ENCODE measurements at places on chromosomes 13 and 19. TPM values are rescaled to one million over a fixed set of nuclear protein-coding genes. Genes with fewer than 3 reads are reported as not detected.

DNA sequence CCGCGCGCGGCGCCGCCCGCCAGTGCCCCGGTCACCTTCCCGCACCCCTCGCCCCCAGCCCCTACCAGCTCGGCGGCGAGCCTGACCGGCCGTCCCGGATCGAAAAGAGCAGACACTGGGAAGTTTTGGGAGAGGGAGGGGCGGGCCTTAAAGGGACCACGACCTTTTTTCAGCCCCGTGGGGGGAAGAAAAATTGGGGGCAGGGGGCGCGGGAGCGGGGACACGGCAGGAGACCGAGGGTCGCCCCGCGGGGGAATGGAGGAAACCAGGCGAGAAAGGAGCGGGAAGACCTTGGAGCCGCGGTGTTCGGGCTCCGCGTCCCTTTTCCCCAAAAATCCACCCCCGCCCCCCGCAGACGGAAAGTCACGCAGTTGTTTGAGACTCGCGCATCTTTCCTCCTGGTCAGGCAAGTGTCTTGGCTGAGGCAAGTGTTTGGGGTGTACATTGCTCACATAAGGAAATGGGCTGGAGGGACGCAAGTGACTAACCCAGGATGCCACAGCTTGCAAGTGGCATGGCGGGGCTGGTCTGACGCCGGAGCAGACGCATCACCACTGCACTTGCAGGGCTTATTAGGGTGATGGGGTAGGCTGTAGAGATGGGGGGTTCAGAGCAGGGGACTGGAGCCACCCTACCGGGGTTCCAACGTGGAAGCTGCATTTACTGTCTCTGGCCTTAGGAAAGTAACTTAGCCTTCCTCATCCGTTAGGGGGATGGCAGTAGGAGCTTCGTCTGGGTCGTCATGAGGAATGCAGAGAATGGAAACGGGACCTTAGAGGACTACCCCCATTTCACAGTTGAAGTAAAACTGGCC is 2.7 kb upstream of the HNRNPL start:
- peak; percentile 52 for DNase-seq

DNA sequence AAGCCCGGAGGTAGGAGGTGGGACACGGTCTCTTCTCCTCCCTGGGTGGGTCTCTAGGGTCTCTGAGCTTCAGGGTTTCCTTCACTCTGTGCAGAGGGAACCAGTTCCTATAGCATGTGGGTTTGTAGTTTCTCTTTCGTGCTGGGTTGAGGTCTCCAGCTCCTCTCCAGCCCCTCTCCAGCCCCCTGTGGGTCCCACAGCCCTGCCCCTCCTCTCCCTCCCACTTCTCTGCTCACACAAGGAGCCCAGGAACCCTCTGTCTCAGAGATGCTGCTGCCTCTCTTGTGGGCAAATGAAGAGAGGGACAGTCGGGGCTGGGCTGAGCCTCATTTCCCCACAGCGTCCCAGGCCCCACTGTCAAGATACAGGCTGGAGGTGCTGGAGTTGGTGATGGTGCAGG is 1.4 kb downstream of the SIGLEC7 start:
- no peak for DNase-seq

DNA sequence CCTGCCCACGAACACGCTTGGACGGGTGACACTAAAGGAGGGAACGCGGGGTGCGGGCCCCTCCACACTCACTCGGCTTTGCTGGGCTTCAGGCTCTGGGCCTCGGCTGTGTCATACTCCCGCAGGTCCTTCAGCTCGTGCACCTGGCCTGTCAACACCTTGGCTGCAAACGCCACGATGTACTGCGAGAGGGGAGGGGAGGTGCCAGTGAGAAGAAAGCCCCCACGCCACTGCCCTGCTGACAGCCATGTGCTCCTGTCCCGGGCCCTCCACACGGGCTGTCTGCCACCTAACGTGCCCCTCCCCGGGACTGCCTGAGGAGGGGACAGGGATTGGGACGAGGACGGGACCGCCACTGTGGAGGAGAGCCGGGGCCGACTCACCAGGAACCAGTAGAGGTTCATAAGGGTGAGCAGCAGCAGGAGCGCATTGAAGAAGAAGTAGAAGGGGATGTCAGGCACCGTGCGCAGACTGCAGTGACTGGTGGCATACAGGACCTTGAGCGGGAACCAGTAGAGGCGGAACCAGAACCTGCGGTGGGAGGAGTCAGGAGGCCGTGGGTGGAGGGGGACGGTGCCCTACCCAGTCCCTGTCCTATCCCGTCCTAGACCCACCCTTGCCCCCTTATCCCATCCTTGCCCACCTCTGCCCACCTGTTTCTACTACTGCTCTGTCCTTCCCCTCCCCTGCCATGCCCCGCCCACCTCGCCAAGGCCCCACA is 16.9 kb downstream of the CERS1 start:
- no peak for DNase-seq

GRWD1 gene
- total RNA-seq: 100 TPM

TNFRSF19 gene
- total RNA-seq: not detected

DNA sequence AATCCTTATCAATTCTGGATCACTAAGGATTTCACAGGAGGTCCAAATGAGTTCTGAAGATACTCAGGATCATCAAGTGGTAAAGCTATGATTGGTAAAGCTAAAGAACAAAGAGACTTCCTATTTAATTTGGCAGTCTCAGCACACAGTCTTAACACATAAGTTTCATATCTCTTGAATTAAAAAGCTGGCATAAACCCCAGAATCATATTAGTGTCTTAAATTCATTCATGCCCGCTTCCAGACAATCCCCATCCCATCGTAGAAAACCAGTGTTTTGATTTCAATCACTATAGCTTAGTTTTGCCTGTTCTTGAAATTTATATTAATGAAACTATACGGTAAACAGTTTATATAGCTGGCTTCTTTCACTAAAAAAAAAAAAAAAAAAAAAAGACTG is 278.7 kb downstream of the DIAPH3 start:
- DNase-seq: no peak

UPK1A gene
- total RNA-seq: 0.51 TPM

DNA sequence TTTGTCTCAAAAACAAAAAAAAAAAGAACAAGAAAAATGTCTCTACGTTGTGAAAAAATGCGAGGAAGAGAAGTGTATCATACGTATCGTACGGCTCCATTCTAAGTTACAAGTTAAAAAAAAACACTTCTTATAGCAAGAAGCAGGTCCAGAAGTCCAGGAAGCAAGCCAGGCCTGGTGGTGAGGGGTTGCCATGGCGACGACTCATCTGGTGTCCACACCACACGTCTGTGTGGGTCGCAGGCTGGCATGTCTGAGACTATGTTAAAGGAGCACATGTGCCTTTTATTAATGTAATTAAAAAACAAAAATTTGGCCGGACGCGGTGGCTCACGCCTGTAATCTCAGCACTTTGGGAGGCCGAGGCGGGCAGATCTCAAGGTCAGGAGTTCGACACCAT is 5.9 kb downstream of the MED16 start:
- DNase-seq: no peak

DNA sequence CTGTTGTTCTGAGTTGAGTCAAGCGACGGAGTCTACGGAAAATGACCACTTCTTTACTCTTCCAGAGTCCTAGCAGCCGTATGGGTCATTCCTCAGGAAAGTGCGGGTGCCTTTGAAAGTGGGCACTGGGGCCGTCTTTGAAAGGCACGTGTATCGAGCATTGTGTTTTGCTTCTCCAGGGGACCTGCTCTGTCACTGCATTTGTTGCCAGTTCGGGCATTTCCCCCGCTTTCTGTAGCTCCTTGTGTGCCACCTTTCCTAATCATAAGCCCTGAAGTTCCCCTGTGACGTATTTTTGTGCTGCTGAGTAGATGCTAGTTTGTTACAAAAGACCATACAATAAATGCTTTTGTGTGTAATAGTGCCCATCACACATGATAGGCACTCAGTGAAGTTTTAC is 24.4 kb downstream of the SPATA13 start:
- DNase-seq: no peak

GRCh38 chr19:28989739-28990138 is 223.2 kb downstream of the UQCRFS1 start:
- DNase-seq: no peak

FLT3 gene
- total RNA-seq: not detected

GRCh38 chr19:28615546-28615916 is 597.4 kb downstream of the UQCRFS1 start:
- no peak for DNase-seq

GRCh38 chr19:11422163-11423065 is 3.3 kb upstream of the RGL3 start:
- DNase-seq: peak; percentile 67

GRCh38 chr19:46660008-46660517 is 919 bp downstream of the DACT3 start:
- DNase-seq: no peak

DNA sequence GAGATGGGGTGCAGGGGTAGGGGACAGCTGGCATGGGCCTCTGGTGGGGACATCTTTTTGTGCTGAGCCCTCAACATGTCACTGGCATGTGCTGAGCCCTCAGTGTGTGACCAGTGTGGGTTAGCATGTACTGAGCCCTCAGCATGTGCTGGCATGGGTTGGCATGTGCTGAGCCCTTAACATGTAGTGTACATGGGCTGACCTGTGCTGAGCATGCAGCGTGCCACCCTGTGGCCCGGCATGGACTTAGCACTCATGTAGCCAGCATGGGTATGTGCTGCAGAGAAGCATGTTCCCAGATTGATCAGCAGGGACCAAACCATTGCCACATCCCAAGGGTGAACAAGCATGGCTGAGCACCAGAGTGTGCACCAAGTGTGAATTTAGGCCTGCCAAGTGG is 11.5 kb downstream of the HIPK4 start:
- no peak for DNase-seq

DNA sequence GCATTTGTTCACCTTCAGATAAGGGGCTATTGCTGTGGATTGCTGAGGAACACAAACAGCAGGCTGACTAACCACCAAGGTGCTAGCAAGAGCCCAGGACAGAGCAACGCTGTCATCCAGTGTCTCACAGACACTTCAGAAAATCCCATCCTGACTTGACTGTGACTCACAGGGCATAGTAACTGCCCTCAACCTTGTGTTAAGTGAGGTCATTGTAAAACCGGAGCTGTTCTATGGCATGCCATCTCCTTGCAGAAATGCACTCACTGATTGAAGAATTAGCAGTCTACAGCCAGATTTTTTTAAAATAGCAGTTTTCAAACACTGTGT is 51.1 kb downstream of the TNFRSF19 start:
- no peak for DNase-seq

Data from activated T-helper 1 cell treated with anti-CD3 and anti-CD28 coated beads, Interleukin-12 subunit alpha, Interleukin-12 subunit beta, Interleukin-2, Interleukin-4 antibody, amounts not matched to agents 30 ng/mL and 10 ng/mL and 1 ng/mL, durations not matched to agents 14 hours and 24 hours and 36 hours (primary cell).